CD4-positive, alpha-beta T cell treated with Interleukin-6 at 100 ng/mL for 8 hours (primary cell): ENCODE measurements at places on chromosomes 7 and 10.

GRCh38 chr7:17599733-17600339 is 301.4 kb downstream of the AHR start:
- DNase-seq, result no peak

- no peak for DNase-seq
Observed at GRCh38 chr10:71218046-71218650, 5.8 kb downstream of the UNC5B start.

DNA sequence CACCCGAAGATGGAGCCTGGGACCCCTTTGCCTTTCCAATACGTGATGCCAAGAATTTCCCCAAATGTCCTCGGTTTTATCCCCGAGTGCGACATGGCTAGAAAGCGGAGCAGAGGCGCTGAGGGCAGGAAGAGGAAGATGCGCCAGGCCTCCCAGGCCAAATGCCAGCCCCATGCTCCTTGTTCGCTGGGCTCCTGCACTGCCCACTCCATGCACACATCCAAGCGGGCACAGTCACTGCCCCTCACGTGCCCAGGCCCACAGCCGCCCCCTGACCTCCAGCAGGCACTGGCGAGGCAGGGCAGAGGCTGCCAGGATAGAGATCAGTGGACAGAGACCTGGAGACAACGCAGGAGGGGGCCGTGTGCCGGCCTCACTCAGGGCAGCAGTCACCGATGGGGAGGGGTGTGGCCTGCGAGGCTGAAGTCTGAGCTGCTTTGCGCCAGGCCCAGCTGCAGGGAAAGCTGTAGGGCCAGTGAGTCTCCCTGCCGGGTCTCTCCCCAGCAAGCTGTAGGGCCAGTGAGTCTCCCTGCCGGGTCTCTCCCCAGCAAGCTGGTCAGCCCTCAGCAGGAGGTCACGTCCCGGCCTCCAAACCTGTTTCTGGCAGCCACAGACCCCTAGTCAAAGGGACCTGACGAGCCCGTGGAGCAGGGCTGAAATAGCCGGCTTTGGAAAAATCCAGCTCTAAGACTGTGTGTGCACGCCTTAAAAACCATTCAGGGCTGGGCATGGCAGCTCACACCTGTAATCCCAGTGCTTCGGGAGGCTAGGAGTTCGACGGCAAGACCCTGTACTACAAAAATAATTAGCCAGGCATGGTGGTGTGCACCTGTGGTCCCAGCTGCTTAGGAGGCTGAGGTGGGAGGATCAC is 100.6 kb upstream of the DIP2C start:
- no peak for DNase-seq

DNA sequence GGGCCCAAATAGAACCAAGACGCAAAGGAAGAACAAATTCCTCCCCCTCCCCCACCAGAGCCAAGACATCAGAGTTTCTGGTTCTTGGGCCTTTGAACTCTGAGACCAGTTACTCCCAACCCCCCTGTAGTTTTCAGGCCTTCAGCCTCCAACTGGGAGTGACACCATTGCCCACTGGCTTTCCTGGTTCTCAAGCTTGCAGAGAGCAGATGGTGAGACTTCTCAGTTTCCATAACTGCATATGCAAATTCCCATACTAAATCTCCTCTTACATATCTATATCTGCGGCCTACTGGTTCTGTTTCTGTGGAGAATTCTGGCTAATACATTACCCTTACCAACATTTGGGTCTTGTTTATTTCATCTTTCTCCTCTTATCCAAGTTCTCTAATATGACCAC is 762.9 kb downstream of the GRM8 start:
- no peak for DNase-seq

- no peak for DNase-seq
Observed at GRCh38 chr10:49179699-49180443, 8.3 kb downstream of the TMEM273 start.

- DNase-seq, result no peak
Observed at GRCh38 chr10:12965571-12965970, 35.9 kb downstream of the CCDC3 start.

DNA sequence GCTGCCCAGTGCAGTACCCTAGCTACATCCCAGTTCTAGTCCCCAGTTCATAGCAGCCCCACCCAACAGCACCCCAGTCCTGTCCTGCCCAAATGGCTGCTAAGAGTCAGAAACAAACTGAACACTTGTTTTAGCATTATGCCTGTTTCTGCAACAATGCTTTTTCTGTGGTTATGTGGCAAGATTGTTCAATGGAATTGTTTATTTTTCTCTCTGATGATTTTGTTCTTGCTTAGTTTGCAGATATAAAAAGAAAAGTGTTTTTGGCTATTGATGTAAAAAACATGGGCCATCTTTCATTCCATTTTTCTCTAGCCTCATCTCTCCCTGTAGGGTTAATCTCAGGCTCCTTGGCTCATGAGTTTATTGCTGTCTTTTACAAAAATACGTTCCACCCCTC is 42.5 kb downstream of the LRRC4 start:
- no peak for DNase-seq

- DNase-seq, result no peak
Observed at GRCh38 chr7:93883078-93883916, 7.3 kb downstream of the TFPI2 start.
